ENCODE measurements at places on chromosomes 6 and 20.

DNA sequence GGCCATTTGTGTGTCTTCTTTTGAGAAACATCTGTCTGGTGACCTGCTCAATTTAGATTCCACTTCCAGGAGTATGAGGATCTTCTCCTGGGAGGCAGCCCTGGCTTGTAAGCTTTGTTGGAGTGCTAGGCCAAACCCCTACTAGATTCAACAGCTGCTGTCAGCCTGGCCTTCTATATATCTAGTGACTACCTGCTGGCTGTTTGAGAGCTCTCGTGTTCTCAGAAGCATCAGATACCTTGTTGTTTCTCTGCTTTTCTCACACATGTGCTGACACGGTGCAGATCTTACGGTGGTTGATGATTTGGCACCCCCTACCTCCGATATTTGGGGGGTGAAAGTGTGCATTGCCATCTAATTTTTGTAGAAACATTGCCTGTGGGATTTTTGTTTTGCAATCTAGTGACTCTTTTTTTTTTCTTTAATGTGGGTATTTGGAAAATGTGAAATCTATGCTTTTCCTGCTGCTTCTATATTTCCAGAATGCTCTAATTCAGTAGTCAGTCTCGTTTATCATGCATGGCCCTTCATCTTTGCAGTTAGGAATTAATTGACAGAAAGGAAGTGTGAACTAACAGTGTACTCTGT, 4.7 kb downstream of the CCN2 start:
- DNase-seq: no peak

DNA sequence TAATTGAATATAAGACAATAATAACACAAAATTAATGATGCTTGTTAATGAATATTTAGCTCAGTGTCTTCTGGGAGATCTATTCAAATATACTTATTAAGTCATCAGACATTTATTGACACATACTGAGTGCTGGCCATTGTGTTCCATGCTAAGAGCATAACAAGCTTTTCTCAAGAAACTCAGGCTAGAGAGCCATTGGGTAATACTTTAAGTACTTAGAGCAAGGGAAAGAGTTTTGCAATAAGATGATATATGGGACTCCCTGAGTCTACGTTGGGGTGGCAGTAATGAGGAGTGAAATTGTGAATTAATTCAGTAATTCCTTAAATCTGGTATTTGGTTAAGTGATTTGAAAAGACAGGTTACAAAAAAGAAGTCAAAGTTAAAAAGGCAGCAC, 11.1 kb downstream of the TMEM200A start:
- DNase-seq: no peak

- peak; percentile 40 for DNase-seq
Observed at GRCh38 chr20:20450521-20450920, 82.6 kb downstream of the INSM1 start.

GRCh38 chr20:46631212-46631869, 19.9 kb downstream of the SLC13A3 start:
- DNase-seq: no peak

DNA sequence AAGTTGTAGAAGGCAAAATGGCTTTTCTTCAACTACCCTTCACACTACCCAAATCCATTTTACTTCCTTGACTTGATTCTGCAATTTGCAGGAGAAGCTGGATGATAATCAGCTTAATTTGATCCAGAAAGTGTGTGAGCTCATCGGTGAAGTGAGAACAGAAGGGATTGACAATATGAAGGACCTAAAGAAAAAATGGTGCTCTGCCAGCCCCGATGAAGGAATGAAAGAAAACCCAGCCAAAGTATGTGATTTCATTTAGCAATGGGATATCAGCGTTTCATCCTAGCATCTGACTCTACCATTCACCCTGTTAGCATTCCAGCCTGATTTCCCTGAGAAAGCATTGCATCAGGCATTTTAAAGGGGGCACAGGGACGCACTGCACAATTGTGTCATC, 41.5 kb downstream of the CD164 start:
- no peak for DNase-seq

GRCh38 chr20:17806739-17807441, 107.1 kb downstream of the BANF2 start:
- no peak for DNase-seq

DNA sequence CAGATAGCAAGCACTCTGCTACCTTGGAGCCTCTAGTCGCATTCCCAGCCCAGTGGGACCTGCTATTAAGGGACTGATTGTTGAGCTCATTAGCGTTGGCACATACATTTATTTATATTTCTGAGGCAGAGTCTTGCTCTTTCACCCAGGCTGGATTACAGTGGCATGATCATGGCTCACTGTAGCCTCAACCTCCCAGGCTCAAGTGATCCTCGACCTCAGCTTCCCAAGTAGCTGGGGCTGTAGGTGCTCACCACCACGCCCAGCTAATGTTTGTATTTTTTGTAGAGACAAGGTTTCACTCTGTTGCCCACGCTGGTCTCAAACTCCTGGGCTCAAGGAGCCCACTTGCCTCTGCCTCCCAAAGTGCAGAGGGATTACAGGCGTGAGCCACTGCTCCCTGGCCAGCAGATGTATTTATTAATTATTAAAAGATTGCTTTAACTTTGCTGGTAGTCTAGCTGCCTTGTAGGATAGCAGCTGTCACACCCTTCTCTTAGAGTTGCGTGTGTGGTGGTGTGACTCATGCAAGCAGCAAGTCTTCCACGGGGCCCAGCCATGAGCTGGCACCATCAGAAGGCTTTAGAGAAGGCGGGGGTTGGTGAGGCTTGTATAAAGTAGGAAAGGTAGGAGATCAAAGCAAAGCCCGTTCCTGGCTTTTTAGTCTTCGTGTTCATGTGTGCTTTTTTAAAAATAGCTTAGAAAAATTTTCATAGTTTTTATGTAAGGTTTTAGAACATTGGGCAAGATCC, 16.5 kb downstream of the ACTR5 start:
- DNase-seq: no peak

DNA sequence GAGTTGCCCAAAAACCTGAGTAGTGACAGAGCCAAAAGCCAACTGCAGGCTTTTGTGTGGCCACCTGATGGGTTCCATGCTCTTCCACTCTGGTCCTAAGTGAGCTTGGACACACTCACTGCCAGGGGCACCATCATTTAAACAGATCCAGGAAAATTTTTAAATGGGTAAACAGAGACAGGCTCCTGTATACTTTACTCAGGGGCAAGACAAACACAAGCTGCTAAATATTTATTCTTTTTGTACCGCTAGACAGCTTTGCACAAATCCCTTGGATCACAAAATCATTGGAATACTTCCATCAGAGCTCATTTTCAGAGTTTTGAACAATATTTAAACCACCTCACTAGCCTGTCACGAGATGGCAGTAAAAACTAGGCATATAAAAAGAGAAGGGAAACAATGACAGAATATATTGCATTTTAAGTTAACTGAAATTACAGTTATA, 31.4 kb downstream of the GCLC start:
- no peak for DNase-seq

- no peak for DNase-seq
Observed at GRCh38 chr6:55888917-55889316, 13.5 kb upstream of the BMP5 start.

GRCh38 chr6:153059311-153059710, 56.8 kb upstream of the MTRF1L start:
- no peak for DNase-seq

DNA sequence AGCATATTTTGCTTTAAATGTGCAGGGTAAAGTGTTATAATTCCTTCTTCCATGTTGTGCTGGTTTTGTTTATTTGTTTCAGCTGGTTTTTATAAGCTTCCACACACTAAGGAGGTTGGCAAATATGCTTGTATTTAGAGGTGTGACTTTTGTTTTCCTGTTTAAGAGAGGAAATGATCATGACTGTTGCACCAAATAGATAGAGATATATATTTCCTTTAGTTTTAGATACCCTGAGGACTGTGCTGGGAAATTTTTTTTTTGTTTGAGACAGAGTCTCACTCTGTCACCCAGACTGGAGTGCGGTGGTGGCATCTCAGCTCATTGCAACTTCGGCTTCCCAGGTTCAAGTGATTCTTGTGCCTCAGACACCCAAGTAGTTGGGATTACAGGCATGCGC, 5.8 kb downstream of the TBPL1 start:
- DNase-seq: no peak

- no peak for DNase-seq
Observed at GRCh38 chr20:16608277-16608650, 35.0 kb upstream of the KIF16B start.

- no peak for DNase-seq
Observed at GRCh38 chr20:57747861-57748481, 38.2 kb upstream of the PMEPA1 start.

DNA sequence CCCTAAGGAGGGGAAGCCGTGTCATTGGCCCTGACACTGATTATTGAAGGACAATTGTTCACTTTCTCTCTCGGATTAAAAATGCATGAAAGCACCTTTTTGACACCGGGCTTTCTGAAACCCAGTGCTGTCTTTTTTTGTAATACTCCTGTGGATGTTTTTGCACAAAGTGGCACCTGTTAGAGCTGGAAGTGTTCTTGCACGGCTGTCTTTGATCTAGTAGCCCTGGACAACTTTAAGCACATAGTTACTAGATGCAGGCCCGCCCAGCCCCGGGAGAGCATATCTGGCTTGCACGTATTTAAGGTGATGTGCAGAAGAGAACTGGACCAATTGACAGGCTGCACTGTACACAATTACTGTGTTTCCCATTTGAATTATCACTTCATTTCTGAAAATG, 72.6 kb downstream of the ARID1B start:
- no peak for DNase-seq

GRCh38 chr6:151992091-151992490, 184.6 kb downstream of the ESR1 start:
- no peak for DNase-seq

DNA sequence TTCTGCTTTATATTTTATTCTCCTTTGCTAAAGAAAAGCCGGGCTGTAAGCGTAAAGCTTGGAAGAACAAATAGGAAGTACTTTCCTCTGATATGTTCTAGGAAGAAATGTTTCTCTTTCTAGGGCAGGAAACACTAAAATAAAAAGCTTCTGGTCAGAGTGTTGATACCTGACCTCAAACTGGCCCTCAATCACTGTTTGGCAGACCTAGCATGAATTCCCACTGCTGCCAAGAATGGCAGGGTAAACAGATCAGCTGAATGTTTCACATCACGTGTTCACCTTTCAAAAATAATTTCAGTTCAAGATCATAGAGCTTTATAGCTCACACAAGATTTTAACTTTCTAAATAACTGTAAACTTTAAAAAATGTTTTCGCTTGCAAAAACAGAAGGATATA, 2.9 kb downstream of the MPC1 start:
- no peak for DNase-seq

GRCh38 chr20:38599410-38599882, 2.2 kb upstream of the ARHGAP40 start:
- DNase-seq: no peak

DNA sequence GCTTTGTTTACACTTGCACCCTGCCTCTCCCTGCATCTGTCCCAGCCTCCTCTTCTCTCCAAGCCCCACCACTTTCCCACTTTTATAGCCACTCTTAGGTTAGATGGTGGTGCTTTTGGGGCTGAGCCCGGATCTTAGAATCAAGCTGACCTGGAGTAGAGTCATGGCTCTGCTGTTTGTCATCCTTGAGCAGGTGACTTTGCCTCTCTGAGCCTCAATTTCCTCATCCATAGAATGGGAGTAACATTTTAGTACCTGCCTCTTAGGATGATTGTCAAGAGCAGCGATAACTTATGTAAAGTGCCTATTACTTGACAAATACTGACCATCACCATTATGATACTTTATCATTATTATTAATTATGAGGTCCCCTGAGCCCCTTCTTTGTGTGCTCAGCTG, 48.2 kb downstream of the CPNE5 start:
- no peak for DNase-seq

- DNase-seq: peak; percentile 87
Observed at GRCh38 chr20:62926229-62927127, at the start of gene DIDO1. Gene DIDO1, minus strand, starts transcription at chr20:62926505.

GRCh38 chr20:7843613-7844012, 96.6 kb downstream of the HAO1 start:
- DNase-seq: no peak

- DNase-seq: no peak
Observed at GRCh38 chr20:56810141-56810540, 181.0 kb downstream of the TFAP2C start.
